ENCODE measurements at places on chromosomes 5 and 9.

DNA sequence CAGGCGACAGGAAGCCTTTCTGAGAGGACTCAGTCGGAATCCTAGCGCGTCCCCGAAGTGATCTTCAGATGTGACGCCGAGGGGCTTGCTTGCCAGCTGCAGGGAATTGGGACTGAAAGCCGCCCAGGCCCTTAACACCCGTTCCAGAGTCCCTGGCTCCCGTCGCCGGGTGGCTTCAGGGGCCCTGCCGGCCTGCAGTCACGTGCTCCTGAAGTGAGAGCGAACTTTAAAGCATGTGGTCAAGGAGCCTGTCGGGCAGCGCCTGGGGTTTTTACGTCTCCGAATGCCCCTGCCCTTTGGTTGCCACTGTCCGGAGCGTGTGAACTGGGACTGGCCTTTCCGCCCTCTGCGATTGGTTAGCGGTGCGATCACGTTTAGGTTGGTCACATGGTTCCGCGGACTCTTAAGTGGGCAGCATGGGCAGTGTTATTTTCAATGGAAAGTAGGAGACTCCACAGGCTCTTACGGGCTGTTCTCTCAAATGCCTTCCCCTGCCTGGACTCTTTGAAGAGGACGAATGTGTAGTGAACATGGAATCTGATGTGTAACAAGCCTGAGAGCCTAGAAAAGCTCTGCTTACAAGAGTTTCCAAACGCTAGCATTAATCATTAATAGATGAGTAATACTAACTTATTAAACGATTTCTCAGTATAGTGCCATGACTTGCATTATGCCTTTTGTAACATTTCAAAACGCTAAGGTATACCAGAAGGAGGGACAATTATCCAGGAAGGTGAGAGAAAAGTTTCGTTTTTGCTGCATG, 1.9 kb downstream of the VLDLR start:
- DNase-seq, result no peak

DNA sequence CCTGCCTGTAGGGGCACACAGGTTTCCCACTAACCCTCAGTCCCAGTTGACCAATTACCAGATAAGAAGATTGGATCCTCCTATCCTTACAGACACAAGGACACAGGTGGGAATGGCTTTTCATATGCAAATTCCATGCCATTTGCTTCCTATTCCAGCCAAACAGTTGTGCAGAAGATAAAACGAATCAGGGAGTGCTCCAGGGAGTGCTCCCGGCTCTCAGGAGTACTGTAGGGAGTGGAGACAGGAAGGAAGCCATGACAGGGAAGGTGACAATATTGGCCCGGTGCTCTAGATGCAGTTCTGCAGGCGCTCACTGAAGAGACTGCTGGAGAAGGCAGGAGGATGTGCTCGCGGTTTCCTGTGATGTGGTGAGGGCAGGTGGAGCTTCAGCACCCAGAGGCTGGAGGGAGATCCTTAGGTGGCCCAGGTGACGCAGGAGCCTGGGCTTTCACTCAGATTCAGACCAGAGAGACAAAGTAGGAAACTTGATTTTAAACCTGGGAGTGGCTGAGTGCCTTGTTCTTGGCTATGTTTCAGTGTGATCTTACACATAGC, 260.0 kb downstream of the AUH start:
- no peak for DNase-seq

DNA sequence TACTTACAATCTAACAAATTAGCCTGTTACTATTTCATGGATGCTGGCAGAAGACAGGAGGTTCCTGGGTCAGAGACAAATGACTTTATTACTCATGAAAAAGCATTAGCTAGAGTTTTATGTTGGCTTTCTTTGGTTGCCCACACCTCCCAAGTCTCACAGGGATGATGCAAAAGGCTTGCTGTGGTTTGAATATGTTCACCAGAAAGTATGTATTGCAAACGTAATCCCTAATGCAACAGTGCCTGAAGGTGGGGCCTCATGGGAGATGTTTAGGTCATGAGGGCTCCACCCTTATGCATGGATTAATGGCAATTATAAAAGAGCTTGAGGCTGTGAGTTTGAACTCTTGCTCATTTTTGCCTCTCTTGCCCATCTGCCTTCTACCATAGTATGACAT, 28.5 kb downstream of the DPYSL3 start:
- no peak for DNase-seq

DNA sequence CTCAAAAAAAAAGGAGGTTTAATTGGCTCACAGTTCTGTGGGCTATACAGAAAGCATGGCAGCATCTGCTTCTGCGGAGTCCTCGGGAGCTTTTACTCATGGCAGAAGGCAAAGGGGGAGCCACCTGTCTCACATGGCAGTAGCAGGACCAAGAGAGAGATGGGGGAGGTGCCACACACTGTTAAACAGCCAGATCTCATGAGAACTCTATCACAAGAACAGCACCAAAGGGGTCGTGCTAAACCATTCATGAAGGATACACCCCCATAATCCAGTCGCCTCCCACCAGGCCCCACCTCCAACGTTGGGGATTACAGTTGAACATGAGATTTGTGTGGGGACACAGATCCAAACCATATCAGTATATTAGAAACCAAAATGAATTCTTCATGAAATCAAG, 28.3 kb upstream of the CXXC5 start:
- no peak for DNase-seq

GRCh38 chr5:136037001-136037705, 8.4 kb downstream of the TGFBI start:
- DNase-seq, result peak; percentile 78

- no peak for DNase-seq
Measured at GRCh38 chr5:124444147-124444775, 302.2 kb downstream of the ZNF608 start.

DNA sequence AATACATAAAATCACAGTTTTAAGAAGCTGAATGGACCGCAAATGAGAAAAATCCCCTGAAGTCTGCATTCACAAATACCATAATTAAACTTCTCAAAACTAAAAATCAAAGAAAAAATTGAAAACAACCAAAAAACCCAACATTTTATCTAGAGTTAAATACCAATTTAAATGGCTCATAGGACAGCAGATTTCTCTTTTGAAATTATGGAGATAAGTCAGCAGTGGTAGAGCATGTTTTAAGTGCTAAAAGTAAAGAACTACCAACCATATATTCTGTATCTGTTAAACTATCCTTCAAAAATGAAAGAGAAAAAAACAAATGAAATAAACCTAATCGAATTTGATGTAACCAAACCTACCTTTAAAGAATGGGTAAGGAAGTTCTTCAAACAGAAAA, 862.8 kb downstream of the TAF11L14 start:
- no peak for DNase-seq

DNA sequence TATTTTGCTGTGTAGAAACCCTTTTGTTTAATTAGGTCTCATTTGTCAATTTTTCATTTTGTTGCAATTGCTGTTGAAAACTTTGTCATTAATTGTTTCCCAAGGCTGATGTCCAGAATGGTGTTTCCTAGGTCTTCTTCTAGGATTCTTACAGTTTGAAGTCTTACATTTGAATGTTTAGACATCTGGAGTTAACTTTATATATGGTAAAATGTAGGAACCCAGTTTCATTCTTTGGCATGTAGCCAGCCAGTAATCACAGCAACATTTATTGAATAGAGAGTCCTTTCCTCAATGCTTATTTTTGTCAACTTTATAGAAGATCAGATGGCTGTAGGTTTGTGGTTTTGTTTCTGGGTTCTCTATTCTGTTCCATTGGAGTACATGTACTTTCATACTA, 1290.8 kb upstream of the CDH9 start:
- DNase-seq, result no peak

Measured in GM04504 (cell line).